ENCODE measurements at places on chromosomes 16 and 17.

DNA sequence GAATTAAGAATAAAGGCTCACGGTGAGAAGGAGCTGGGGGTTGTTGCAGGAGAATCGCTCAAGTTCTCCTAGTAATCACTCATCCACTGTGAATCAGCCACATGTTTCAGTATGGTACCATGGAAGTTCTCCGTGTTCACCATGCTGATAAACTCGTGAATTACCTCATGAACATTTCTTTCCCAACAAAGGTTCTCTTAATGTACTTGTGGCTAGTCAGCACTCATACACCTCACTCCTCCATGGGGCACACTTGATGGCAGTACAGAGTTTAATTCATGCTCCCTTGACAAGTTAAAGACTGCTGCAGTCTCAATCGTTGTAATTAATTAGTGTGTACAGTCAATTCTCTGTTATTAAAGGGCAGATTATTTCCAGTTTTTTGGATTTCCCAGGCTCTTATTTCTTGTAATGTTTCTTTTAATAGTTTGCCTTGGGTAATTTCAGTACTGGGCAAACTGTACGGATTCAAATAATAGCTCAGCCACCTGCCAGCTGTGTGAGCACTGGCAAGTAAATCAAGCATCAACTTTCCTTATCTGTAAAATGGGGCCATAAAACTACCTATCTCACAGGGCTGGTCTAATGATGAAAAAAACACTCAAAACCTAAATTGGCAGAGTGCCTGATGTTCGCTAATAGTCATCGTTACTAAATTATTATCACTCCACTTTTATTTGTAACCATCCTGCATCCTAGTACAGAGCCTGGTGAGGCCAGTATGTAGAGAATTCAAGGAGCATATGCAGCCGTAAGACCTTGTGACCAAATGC lies 6.1 kb downstream of the GOT2 start:
- no peak for DNase-seq

DNA sequence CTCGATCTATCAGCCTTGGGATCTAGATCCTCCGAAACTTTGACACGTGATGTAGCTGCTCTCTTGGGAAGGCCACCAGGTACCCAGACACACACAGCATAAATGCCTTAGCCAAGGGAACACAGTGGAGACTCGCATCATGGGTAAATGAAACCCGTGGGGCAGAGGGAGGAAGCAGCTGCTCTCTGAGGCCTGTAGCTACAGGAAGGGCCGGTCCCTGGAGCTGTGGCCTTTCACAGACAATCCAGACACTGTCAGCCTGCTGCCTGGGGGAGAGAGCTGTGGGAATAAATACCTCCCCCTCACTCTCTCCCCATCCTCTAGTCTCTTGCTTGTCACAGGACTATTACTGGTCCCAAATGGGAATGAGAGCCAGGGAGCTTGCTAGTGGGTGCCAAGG lies 351.2 kb downstream of the UTP18 start:
- no peak for DNase-seq

- DNase-seq = peak; percentile 88
Measured at GRCh38 chr16:3023669-3024478, at the start of the genes HCFC1R1 and THOC6. Gene HCFC1R1, minus strand, starts transcription at chr16:3023942. Its CDS starts 1 bp downstream, at chr16:3023941. Gene THOC6, plus strand, starts transcription at chr16:3024035. Its CDS starts 292 bp downstream, at chr16:3024327.

DNA sequence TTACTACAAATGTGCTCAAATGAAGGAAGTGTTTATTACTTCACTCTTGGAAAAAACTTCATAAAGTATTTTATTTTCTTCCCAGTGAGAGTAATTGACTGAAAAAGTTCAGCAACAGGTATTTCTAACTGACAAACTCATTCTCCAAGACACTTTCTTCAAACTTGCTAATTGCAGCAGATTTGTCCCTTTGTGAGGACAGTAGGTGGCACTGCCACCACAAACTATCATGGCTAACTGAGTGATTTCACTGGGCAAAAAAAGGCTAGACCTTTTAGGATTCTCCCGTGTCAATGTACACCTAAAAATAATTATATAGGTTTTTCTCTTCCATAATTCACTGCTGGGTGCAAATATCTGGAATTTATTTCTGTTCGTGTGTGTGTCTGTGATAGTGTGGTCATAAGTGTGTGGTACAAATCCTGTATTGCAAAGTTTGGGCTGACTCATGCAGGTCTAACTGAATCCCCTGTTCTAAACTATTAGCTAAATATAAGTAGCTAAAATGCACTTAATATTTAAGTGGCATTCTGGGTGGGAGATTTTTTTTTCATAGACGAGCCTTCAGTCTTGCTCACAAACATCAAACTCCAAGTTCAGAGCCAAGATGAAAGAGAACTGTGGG lies 3.9 kb downstream of the HS3ST3A1 start:
- DNase-seq = no peak

DNA sequence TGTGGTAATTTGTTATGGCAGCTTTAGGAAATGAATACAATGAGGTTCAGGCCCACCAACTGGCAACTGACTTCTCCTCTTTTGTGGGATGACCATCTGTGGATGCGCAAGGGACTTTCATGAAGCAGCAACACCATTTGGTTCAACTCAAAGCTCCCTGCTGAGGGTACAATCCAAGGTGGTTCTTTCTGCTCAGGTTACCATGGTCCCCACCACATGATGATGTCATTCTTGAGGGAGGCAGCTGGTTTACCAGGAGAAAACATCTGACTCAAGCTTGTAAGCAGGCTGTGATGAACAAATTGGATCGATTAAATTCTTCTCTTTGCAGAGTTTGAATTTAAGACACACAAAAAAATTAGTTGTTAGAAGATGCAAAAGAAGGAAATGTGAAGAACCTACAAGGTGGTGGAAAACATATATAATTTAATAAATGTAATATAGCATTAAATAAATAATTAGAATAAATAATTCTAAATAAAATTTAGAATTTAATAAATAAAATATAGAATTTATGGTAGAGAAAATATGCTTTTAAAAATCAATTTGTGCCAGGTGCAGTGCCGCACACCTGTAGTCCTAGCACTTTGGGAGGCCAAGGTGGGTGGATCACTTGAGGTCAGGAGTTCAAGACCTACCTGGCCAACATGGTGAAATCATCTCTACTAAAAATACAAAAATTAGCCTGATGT lies 67.6 kb upstream of the ANKFN1 start:
- DNase-seq = no peak

DNA sequence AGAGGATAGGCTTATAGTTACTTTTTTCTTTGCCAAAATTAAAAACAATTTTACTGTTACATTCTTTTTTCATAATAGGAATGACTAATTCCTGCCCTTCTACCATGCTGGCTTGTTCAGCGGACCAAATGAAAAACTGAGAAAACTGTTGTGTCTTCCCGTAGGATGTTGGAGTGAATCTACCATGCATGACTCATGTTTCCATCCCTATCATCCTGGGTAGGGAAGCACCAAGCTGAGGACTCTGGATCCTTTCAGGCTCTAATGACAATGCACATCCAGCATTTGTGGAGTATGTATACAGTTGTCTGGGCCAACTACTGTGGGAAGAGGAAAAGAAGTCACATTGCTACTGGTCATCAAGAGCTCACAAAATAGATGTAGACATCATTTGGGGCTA lies 41.1 kb upstream of the DHX8 start:
- DNase-seq = no peak

DNA sequence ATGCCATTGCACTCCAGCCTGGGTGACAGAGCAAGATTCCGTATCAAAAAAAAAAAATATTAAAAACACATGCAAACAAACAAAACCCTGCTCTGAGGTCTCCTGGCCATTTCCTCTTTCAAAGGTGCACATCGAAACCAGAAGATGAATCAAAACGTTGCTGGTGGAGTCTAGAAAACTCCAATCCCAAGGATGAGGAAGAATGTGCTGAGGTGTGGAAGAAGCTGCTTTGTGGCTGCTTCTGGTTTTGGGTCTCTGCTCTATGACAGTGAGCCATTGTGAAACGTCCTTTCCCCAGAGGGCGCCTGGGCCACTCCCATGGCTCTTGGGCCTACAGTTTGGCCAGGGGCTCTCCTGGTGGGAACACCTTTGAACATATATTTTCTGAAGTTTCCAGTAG lies 112.6 kb downstream of the IRF8 start:
- DNase-seq = no peak

- DNase-seq = no peak
Measured at GRCh38 chr17:1329745-1330343, 50.4 kb downstream of the TRARG1 start.

DNA sequence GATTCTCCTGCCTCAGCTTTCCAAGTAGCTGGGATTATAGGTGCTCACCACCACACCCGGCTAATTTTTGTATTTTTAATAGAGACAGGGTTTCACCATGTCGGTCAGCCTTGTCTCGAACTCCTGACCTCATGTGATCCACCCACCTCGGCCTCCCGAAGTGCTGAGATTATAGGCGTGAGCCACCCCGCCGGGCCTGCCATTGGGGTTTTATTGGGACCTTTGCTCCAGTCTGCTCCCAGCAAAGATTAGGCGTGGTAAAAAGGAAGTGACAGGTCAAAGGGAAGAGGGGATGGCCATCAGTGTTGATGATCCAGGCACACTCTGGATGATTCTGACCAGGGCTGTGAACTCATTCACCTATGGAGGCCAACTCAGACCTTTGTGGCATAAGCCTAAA lies 20.5 kb downstream of the MYLK3 start:
- DNase-seq = no peak

- peak; percentile 35 for DNase-seq
Measured at GRCh38 chr16:90008708-90009145, 10.5 kb downstream of the DBNDD1 start.

DNA sequence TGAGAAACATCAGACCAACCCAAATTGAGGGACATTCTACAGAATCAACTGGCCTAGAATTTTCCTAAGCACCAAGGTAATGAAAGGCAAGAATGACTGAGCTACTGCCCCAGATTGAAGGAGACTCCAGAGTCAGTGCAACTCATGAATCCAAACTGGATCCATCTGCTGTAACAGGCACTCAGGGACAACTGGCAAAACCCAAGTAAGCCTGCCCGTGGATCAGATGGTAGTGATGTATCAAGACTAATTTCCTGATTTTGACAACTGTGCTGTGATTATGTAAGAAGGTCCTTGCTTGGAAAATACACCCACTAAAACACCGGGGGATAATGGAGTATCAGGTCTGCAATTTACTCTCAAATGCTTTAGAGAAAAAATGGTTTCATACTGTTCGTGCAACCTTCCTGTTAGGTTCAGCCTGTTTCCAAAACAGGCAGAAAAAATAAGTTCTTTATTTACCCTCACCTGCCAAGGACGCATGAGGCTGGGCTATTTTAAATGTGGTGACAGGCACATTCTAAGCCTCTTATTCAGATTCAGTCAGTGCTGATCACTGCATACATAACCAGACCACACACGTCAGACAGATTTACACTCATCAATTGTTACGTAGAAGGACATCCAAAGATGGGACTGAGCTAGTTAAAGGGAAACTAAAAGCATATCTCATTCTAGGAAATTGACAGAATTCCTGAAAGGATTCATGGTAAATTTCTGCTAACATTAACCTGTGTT lies 7.0 kb downstream of the MBTPS1 start:
- DNase-seq = no peak

GRCh38 chr16:25707982-25708583 lies 16.3 kb downstream of the HS3ST4 start:
- no peak for DNase-seq

DNA sequence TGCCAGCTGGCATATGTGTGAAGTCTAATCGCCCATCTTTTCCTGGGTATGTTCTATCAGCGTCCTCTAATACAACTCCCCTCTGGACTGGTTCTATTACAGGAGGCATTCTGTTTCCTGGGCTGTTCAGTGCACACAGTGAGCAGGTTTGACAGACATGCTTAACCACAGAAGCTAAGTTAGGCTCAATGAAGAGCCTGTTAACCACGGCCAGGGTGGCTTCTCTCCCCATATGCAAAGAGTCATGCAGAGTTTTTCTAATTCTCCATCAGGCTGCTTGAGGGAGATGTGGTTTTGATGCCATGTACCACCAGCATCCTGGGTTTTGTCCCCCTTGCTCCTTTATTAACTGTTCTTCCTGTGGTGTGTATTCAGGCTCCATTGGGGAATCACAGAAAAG lies 57.2 kb upstream of the ALOX12 start:
- no peak for DNase-seq

- DNase-seq = no peak
Measured at GRCh38 chr17:63622574-63623390, 565 bp downstream of the MAP3K3 start.

DNA sequence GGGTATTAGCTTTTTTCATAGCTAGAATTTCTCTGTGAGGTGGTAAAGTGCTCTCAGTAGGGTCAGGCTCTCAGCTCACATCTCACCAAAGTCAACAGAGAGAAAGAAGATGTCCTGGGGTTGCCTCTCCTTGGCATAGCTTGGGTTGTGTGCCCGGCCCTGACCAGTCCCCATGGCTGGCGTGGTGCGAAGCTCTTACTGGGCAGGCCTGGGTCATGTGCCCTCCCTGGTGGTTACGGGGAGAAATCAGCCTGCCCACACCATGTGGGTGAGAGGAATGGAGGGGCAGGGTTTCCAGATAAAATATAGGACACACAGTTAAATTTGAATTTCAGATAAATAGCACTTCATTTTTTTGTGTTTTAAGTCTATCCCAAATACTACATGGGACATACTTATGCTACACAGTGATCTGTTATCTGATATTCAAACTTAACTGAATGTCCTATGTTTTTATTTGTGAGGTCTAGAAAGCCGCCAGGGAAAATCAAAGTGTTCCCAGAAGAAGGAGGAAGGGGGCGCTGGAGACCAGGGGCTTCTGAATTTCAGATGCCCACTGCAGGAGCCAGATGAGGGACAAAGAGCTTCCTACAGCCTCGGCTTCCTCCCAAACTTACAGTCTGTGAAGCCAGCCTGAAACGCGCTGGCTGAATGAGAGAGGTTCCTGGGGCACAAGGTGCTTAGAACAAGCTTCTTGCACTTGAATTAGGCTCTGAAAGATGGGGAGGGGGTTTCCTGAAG lies 45.4 kb downstream of the NKD1 start:
- DNase-seq = no peak

DNA sequence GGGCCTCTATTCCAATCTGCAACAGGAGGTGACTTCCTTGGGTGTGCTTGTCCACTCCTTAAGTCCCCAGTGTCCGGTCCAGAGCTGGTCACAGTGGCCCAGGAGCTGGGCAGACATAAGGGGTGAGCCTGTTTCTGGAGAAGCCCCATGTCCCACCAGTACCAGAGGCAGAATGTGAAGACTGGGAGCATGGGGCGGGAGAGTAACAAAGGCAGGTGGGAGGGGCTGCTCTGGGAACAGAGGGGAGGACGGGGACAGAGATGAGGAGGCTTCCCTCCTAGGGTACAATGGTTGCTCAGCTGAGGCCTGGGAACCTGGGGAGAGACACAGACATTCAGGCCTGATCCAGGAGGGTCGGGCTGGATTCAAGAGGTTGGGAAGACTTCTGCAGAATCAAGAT lies 323.3 kb upstream of the TNRC6C start:
- no peak for DNase-seq

GRCh38 chr16:77788181-77789084 lies at the start of gene VAT1L:
Gene VAT1L, plus strand, starts transcription at chr16:77788564. Its CDS starts 119 bp downstream, at chr16:77788683.
- DNase-seq = no peak

- no peak for DNase-seq
Measured at GRCh38 chr16:14283786-14284185, 212.7 kb downstream of the MRTFB start.

DNA sequence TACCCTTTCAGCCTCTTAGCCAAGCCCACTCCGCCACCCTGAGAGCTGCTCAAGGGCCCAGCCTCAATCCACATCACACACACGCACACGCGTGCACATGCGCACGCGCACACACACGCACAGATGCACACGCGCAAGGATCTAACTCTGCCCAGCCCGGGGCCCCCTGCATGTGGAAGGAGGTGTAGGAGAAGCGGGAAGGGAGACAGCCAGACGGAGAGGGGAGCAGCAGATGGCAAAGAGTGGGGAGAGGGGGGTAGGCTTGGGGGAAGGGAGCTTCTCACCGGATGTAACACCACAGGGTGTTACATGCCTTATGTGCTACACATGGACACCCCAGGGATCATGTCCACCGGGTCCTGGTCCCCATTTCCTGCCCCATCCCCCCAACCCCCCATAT lies 15.3 kb downstream of the DLG4 start:
- no peak for DNase-seq

Data from stimulated activated CD8-positive, alpha-beta memory T cell treated with anti-CD3 and anti-CD28 coated beads, Interleukin-4, amount 100 ng/mL, for 1 hour (primary cell).